D341Med (cell line): ENCODE measurements at places on chromosomes 2 and 18.

DNA sequence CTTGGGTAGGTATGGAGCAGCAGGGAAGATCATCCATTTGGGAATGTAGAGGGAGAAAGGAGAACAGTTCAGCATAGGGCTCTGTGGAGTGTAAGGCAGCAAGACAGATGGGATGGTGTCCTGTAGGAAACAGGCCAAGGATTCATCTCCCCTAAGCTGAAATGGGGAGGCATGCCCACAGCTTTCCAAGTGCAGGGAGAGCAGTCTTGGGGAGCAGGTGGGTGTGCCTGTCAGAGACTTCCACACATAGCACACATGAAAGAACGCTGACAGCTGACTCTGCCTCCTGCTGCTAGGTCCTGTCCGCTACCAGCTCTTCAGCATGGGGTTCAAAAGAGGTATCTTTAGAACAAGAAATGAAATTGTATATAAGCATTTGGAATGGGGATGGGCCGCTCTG lies 9.0 kb downstream of the SETBP1 start:
- DNase-seq: no peak

- no peak for DNase-seq
These were observed 62.1 kb upstream of the PGAP1 start for GRCh38 chr2:196988639-196989038.

DNA sequence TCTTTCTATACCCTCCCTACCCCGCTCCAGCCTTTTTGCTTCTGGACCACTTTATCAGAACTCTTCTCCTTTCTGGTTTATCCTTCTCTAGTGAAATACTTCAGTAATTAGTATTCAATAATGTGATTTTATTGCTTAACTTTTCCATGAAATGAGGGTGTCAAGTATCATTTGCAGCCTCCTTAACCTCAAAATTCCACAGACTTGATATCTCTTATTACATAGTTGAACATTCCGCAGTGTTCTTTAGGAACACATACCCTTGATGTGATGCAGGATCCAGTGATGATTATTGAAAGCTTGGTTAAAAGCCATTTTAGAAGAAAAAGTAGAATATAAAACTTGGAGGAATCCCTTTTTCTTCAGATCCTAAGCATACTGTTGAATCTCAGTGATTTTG lies 94.8 kb downstream of the GREB1L start:
- DNase-seq: no peak

- no peak for DNase-seq
These were observed 31.8 kb downstream of the SERPINB5 start for GRCh38 chr18:63508596-63508995.

- DNase-seq: no peak
These were observed 438.6 kb upstream of the HNMT start for GRCh38 chr2:137525641-137526190.
